ENCODE measurements at places on chromosomes 12 and 14. TPM values are rescaled to one million over a fixed set of nuclear protein-coding genes. Genes with fewer than 3 reads are reported as not detected.

The PAH gene
- total RNA-seq: not detected

The CPM gene
- total RNA-seq: 10.5 TPM

The GLT8D2 gene
- total RNA-seq: 34.1 TPM

The PTGER2 gene
- total RNA-seq: 3.2 TPM

The NXPH4 gene
- 14.1 TPM for total RNA-seq

The RBP5 gene
- total RNA-seq: not detected

The GLIPR1L2 gene
- total RNA-seq: 0.23 TPM

The CATSPERB gene
- not detected for total RNA-seq

The GUCY2C gene
- total RNA-seq: not detected

The CELA1 gene
- not detected for total RNA-seq

Measured in pericardium fibroblast (primary cell).